Stimulated activated CD4-positive, alpha-beta T cell treated with anti-CD3 and anti-CD28 coated beads, Interleukin-2, amount 100 ng/mL, for 48 hours (primary cell): ENCODE measurements at places on chromosomes 1 and 21.
A peak's percentile ranks its signal among the peaks of the same experiment; 100 is the strongest.

- no peak for DNase-seq
Measured at GRCh38 chr1:187143783-187144182, 315.0 kb downstream of the PLA2G4A start.

DNA sequence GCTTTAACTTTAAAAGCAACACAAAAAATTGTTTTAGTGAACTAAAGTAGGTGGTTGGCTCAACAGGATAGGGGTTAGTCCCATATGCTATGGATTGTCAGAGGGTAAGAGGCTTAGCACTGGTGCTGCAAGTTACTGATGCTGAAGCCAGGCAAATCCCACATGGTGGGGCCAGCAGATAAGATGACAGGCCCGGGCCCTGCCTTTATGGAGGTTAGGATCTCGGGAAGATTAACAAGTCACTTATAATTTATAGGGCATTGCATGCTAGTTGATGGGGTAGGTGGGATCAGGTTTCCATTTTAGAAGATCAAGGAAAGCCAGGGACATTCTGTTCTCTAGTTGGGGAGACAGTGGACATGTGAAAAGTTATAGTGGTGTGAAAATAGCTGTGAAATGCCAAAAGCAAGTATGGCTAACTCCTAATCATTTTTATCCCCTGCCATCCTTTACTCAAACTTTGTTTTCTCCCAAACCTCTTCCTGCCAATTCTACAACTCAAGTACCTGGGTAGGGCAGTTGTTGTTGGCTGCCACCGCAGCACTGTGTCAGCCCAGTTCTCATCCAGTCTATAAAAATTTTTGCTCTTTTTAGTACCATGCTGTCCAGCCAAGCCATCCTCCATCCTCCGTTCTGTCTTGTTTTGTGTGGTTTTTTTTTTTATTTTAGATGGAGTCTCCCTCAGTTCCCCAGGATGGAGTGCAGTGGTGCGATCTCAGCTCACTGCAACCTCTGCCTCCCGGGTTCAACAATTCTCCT is 10.3 kb downstream of the CHAF1B start:
- no peak for DNase-seq

GRCh38 chr1:154859786-154860155 is 10.3 kb downstream of the KCNN3 start:
- DNase-seq: no peak

DNA sequence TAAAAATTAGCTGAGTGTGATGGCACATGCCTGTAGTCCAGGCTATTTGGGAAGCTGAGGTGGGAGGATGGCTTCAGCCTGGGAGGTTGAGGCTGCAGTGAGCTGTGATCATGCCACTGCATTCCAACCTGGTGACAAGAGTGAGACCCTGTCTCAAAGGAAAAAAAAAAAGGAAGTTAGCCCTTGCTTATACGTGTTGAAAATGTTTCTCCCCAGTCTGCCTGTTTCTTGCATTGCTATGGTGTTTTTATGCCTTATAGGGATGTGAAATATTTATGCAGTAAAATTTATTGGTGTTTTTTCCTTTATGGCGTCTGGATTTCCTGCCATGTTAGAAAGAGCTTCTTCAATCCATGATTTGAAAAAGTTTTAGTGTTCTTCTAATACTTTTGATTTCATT is 3.6 kb upstream of the RERE start:
- no peak for DNase-seq

- DNase-seq: no peak
Measured at GRCh38 chr1:39214998-39215873, 10.7 kb downstream of the MACF1 start.

- DNase-seq: no peak
Measured at GRCh38 chr1:180230791-180231505, 884 bp downstream of the LHX4 start.

GRCh38 chr1:40079774-40080400 is 17.2 kb downstream of the PPT1 start:
- DNase-seq: no peak

GRCh38 chr1:39258146-39258924 is 53.8 kb downstream of the MACF1 start:
- peak; percentile 61 for DNase-seq

GRCh38 chr1:111448482-111448917 is 556 bp downstream of the WDR77 start:
- DNase-seq: no peak

DNA sequence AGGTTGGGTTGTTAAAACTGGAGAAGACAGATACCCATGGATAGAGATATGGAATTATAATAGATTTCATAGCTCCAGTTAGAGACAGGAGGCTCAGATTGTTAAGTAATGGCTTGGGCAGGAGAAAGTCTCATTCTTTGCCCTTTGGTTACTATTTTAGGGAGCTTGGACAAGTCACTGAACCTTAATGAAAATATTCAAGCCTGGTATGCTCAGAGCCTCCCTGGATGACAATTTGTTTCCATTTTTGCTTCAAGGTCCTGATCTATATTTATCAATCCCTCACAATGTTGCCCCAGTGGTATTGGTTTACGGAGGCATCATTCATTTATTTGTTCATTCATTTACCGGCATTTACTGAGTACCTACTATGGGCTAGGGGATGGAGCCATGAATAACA is 37.5 kb downstream of the RCSD1 start:
- DNase-seq: no peak
